Activated CD4-positive, alpha-beta T cell treated with anti-CD3 and anti-CD28 coated beads, Interleukin-2, amount 50 U/mL, for 1 hour (primary cell): ENCODE measurements at places on chromosomes 1 and 21.
A peak's percentile ranks its signal among the peaks of the same experiment; 100 is the strongest.

GRCh38 chr1:28985427-28985826 lies 71.1 kb downstream of the EPB41 start:
- DNase-seq, result no peak

GRCh38 chr1:212968368-212968863 lies 18.1 kb downstream of the VASH2 start:
- DNase-seq, result no peak

GRCh38 chr21:29323189-29323588 lies 24.5 kb downstream of the BACH1 start:
- DNase-seq, result no peak

- DNase-seq, result no peak
These were observed 118.4 kb downstream of the KCNN3 start for GRCh38 chr1:154751690-154752089.

- DNase-seq, result no peak
These were observed 1.4 kb upstream of the CSF3R start for GRCh38 chr1:36484099-36484498.

DNA sequence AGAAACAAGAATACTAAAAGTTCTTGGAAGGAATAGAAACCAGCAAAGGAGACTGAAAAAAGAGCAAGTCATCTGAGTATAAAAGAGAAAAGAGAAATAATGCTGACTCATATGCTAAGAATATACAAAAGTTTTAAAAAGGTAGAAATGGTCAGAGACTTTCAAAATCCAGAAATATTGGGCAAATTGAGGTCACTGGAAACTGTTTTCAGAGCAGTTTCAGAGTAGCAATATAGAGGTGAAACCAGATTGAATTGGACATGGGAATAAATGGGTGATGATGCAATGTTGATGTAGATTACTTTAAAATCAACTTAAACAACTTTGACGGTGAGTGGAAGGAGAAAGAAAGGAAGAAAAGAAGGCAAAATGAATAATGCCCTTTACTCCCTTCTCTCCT lies 1.8 kb upstream of the RPS6KC1 start:
- DNase-seq, result no peak

GRCh38 chr1:209421978-209422680 lies 161.4 kb upstream of the CAMK1G start:
- no peak for DNase-seq

GRCh38 chr1:164673584-164674214 lies 114.7 kb downstream of the PBX1 start:
- no peak for DNase-seq

- no peak for DNase-seq
These were observed 407.9 kb upstream of the ZRANB2 start for GRCh38 chr1:71488555-71489252.

DNA sequence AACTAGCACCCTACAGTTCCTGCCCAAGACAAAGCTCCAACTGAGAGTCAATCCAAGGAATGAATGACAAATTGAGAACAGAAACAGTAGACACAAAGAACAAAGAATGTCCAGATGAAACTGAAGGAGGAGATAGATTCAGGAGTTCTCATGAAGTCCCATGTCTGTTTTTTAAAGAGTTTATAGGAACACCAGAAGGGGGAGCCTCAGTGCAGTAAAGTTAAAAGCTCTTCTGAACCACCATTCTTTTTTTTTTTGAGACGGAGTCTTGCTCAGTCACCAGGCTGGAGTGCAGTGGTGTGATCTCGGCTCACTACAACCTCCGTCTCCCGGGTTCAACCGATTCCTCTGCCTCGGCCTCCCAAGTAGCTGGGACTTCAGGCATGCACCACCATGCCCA lies 323.6 kb downstream of the MRPL39 start:
- no peak for DNase-seq

- no peak for DNase-seq
These were observed 85.8 kb downstream of the MIS18A start for GRCh38 chr21:32193098-32193465.

- DNase-seq, result no peak
These were observed 41.4 kb downstream of the SCMH1 start for GRCh38 chr1:41200728-41201127.

DNA sequence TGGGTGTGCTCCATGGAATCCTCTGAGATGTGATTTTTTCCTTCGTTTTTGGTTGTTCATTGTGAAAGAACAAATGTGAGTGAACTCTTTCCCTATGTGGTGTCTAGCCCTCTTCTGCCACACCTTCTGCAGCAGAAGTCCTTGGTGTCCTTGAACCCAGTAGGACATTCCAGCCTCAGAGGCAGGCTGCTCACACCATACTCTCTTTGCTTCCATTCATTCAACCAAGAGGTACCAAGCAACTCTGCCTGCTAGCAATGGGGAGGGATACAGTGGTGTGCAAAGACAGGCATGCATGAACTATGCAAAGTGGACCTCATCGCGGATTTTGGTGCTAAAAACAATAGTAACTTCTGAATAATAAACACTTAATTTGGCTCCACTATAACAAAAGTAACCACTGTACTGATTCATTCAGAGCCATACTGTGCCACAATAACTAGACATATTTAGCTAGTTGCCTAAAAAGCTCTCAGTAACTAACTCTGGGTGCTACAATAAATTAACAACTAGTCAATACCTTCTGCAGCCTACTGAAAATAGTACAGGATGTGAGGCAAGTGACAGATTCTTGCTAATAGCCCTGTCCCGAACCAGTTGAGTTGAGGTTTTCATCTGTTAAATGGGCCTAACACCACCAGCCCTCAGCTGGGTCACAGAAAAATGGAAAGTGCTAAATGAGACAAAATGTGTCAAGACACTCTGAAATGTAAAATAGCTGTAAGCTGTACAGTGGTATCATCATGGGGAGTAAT lies 155.4 kb downstream of the SLC45A1 start:
- no peak for DNase-seq

GRCh38 chr1:108559215-108560186 lies at the start of gene EEIG2:
EEIG2 (plus strand) TSS chr1:108560100; CDS start chr1:108560429, 329 bp downstream.
- peak; percentile 88 for DNase-seq

DNA sequence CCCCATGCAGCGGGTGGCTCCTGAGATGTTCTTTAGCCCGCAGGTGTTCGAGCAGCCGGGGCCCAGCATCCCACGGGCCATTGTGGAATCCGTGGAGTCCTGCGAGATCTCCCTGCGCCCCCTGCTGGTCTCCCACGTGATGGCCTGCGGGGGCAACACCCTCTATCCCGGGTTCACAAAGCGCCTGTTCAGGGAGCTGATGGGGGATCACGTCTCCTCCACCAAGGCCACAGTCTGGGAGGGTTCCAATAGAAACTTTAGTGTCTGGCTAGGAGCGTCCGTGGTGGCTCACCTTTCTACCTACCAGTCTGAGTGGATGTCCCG lies 71.0 kb downstream of the ACTL8 start:
- DNase-seq, result peak; percentile 6
